ENCODE measurements at places on chromosomes 4 and X.

DNA sequence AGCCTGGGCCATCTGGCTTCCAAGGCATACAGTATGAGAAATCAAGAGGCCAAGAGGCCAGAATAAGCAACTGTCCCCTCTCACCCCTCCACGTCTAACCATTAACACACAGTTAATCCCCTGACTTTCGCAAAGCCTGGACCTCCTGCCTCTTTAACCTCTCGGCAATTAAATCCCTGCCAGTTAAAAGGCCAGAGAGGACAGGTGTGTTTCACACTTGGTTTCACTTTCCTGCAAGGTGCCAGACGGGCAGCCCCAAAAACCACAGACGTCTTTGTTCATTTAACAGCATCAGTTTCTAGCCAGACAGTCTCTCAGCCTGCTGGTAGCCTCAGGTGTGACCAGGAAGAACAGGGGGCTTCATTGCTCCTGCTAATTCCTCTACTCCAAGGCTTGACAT lies 91.1 kb upstream of the KIT start:
- no peak for DNase-seq

DNA sequence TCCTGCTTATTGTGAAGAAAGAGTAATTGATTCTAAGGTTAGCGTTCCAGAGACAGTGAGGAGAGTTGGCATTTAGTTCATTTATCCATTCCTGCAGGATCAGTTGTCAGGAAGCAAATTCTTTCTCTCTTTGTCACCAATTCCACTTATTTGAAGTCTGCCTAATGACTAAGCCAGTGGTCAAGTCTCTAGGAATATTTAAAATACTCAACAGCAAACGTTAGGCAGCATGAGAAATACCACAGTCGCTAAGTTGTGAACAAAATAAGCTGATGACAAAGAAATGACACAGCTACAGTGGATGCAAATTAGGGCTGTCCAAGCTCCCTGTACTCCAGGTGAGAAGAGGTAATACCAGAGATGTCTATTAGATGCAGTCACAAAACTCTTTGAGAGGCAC lies 6.6 kb upstream of the MAGEB17 start:
- DNase-seq: no peak

- no peak for DNase-seq
These were observed at the start of gene USP51 for GRCh38 chrX:55489314-55490009. TSS of gene USP51 (minus strand) at chrX:55489848. CDS start at chrX:55488939, 909 bp downstream.

- DNase-seq: no peak
These were observed 1.4 kb downstream of the NDNF start for GRCh38 chr4:121070696-121071639.

GRCh38 chrX:2385224-2385623 lies 115.6 kb downstream of the DHRSX start:
- DNase-seq: no peak

- DNase-seq: no peak
These were observed 6.3 kb upstream of the PGAM4 start for GRCh38 chrX:77975755-77976154.

DNA sequence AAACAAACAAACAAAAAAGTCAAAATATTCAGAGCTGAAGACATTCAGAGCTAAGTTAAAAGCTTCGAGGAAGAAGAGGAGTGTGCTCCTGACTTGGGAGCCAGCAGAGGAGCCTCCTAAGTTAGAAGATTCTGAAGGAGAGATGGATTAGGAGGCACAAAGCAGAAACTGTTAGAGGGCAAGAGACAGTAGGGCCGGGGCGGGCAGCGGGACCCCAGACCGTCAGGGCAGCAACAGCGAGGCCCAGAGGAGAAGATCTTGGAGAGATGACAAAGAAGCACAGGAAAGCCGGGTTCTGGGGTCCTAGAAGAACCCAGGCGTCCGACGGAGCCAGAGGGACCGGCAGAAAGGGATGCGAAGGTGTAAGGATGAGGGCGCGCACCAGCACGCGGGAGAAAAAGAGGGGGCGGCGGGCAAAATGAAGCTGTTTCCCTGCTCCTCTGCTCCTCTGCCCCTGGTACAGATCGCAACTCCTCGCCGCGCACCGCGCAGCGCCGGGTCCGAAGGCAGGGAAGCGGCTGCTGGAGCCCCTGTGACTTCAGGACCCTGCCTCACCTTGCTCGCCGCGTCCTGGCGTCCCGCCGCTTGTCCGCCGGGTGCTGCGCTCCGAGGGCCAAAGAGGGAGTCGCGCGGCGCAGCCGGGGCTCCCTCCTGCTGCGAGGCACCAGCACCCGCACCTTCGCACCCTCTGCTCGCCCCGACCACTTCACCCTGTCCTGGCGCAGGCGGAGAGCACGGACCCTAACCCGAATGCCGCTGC lies 477 bp downstream of the KLHL13 start:
- DNase-seq: no peak
